ENCODE measurements at places on chromosomes 6 and 20. TPM values are rescaled to one million over a fixed set of nuclear protein-coding genes. Genes with fewer than 3 reads are reported as not detected.
A peak's percentile ranks its signal among the peaks of the same experiment; 100 is the strongest.

- peaks cover 54% of the 10 kb centered on the region for H3K4me1 ChIP-seq
- DNase-seq = no peak
- H3K36me3 ChIP-seq = peaks cover 14% of the 10 kb centered on the region
- no peak overlapping the region for H3K4me3 ChIP-seq
- peak overlapping the region; percentile 16 for H3K27ac ChIP-seq
Observed at GRCh38 chr20:32445539-32446273, 87.6 kb downstream of the ASXL1 start.

DNA sequence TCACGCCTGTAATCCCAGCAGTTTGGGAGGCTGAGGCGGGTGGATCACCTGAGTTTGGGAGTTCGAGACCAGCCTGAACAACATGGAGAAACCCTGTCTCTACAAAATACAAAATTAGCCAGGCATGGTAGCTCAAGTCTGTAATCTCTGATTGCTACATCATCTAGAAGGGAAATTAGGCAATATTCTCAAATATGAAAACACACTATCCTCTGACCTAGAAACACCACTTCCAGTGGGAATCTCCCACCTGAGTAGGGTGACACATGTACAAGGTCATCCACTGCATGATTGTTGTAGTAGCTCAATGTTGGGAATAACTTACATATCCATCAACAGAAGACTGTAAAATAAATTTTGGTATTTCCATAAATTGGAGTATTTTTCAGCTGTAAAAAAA, 19.1 kb upstream of the SIRPD start:
- no peak overlapping the region for H3K27ac ChIP-seq
- peaks cover 12% of the 10 kb centered on the region for H3K27me3 ChIP-seq
- no peak overlapping the region for H3K4me3 ChIP-seq

DNA sequence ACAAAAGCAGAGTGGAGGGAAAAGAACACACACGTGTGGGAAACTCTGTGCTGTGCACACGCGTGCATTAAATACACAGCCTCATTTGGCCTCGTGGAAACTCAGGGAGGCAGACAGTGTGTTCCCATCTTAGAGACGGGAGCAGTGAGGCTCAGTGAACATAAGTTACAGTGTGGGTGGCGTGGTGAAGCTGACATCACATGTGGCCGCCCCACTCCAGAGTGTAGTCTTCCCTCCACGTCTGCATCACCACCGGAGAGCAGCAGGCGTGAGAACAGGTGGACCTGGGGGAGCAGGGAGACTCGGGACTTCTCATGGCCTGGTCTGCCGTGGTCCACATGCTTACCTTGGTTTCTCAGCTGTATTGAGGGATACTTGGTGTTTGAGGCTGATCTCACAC, 51.7 kb downstream of the THBS2 start:
- no peak for DNase-seq
- no peaks in the 10 kb centered on the region for H3K4me1 ChIP-seq
- H3K36me3 ChIP-seq = no peaks in the 10 kb centered on the region
- H3K4me3 ChIP-seq = no peak overlapping the region

DNA sequence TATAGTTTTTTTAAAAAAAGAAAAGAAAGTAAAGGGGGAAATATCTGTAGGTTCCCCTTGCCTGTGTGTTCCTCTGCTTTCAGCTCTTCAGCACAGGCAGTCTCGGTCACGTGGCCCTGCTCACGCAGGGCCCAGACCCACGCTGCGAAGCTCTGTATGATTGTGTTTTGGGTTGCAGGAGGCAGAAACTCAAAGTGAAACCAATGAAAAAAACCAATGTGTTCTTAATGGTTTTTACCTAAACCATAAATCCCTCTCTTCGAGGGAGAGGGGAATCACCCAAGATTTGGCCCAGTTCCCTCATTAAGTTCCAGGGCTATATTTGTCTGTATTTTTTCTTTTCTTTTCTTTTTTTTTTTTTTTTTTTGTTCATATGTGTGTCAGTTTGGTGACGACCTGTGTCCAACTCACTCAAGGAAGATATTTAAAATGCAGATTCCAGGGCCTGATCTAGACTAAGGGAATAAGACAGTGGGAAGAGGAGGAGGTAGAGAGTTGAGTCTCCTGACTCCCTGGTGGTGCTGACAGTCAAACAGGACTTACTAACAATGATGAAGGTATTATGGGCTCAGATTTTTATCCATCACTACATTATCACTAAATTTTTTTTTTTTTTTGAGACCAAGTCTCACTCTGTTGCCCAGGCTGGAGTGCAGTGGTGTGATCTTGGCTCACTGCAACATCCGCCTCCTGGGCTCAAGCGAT, 33.8 kb upstream of the RREB1 start:
- no peak overlapping the region for H3K27ac ChIP-seq
- H3K4me3 ChIP-seq = no peak overlapping the region
- H3K4me1 ChIP-seq = no peaks in the 10 kb centered on the region
- no peaks in the 10 kb centered on the region for H3K36me3 ChIP-seq
- no peak for DNase-seq

- H3K4me1 ChIP-seq = peaks cover 6% of the 10 kb centered on the region
- no peaks in the 10 kb centered on the region for H3K36me3 ChIP-seq
- no peak for DNase-seq
- no peaks in the 10 kb centered on the region for H3K27me3 ChIP-seq
Observed at GRCh38 chr6:4656106-4656505, 120.1 kb upstream of the CDYL start.

DNA sequence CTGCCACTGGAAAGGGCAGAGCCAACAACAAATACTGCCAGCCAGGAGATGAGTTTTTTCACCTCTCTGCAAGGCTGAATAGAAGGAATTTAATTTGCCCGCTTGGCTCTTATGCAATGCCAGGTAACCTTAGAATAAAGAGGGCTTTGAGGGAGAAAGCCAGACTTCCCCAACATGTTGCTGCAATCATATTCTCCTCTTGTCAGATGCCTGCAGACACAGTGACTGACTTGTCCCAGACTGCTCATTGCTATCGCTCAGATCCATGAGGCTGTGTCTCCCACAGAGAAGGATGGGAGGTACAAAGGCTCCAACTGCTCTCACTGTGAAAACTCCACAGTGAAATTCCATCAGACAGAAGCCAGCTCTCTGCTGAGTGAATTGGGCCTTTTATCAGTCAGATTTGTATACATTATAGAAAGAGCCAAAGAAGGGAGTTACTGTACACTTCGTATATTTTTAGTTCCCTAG, 517.0 kb upstream of the ID4 start:
- no peaks in the 10 kb centered on the region for H3K27me3 ChIP-seq
- no peak overlapping the region for H3K4me3 ChIP-seq
- no peak overlapping the region for H3K27ac ChIP-seq
- H3K4me1 ChIP-seq = no peaks in the 10 kb centered on the region

DNA sequence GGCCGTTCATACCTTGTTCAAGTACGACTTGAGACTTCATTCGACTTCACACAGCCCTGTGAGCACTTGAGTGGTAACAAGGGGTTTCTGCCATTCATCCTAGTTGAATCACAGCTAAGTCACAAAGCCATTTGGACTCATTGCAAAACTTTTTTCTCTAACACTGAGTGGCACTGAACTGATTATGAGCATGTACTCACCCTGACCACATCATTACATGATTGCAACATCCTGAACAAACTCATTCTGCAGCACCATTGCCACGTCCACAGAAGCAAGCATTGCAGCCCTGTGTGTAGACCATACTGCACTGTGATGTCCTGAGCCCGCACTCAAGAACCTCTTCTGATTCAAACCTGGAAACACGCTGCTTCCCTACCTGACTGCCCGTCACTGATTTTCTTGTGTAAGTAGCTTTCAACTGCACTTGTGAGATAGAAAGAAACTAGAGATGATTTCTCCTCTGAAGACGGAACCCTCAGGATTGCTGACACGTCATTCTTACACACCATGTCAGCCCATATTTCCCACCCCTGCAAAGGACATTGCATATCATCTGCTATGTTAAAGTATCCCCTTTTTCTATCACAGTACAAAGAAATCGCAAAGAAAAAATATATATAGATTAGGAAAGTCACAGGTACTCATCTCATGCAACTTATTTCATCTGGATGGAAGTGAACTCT, 81.6 kb downstream of the C6orf118 start:
- no peak overlapping the region for H3K27ac ChIP-seq
- no peak for DNase-seq
- H3K4me3 ChIP-seq = no peak overlapping the region
- no peaks in the 10 kb centered on the region for H3K36me3 ChIP-seq
- no peaks in the 10 kb centered on the region for H3K27me3 ChIP-seq

GRCh38 chr6:1477432-1478090, 88.2 kb downstream of the FOXF2 start:
- H3K27me3 ChIP-seq = peaks cover 46% of the 10 kb centered on the region
- H3K4me1 ChIP-seq = no peaks in the 10 kb centered on the region
- no peak for DNase-seq
- H3K27ac ChIP-seq = no peak overlapping the region
- H3K4me3 ChIP-seq = no peak overlapping the region

DNA sequence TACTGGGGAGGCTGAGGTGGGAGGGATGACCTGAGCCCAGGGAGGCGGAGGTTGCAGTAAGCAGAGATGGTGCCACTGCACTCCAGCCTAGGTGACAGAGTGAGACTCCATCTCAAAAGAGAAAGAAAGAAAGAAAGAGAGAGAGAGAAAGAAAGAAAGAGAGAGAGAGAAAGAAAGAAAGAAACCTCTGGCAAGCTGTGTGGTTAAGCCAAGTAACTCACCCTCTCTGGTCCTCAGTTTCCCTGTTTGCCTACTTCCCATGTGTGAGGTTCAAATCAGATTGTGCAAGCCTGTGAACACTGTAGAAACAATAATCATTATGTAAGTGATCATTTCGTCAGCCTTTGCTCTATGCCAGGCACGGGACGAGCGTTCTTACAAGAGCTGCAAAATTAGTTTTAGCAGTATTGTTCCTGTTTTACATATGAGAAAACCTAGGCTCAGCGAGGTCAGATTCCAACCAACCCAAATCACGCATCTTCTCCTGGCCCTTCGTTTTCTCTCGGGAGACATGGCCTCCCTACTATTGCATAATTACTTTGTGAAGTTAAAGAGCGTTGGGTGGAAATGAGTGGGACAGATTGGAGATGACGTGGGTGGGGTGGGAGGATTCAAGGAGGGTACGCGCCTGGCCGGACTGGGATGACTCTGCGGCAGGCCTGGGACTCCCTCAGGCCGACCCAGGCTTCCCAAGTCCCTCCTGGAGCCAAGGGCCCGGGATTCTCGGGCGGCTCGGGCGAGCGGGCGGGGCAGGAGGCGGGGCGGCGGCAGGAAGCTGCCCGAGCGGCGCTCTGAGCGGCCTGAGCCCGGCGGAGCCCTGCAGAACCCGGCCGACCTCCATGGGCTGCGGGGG, at the start of gene SNX21:
TSS of gene SNX21 (plus strand) at position 770 of the 853 bp plus-strand sequence. CDS start 121 bp downstream, outside the sequence.
- H3K36me3 ChIP-seq = peaks cover 16% of the 10 kb centered on the region
- peak within 1 kb of the TSS; percentile 89 for H3K4me3 ChIP-seq

Gene MMP24
- total RNA-seq = 0.25 TPM

Gene TRIM10
- total RNA-seq = not detected

Gene IMPG1
- total RNA-seq = not detected
